ENCODE measurements at places on chromosomes 3 and 15.

DNA sequence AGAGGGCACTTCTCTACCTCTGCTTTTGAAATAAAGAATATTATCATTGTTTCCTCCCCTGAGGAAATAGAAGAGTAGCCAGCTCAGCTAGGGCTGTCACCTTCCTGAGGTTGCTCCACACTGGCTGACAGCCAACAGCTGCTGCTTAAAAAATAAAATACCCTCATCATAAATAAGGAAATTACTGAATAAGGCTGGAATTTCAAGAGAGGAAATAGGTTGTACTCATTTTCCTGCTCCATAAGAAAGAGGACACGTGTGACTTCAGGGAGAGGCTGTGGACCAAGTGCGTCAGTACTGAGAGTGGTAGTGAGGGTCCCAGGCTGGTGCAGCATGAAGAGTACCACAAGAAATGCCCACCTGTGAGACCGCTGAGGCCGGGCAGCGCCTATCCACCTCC, 8.1 kb upstream of the C2CD4B start:
- DNase-seq: no peak

- no peak for DNase-seq
Measured at GRCh38 chr3:169790687-169791429, 17.7 kb downstream of the MYNN start.

DNA sequence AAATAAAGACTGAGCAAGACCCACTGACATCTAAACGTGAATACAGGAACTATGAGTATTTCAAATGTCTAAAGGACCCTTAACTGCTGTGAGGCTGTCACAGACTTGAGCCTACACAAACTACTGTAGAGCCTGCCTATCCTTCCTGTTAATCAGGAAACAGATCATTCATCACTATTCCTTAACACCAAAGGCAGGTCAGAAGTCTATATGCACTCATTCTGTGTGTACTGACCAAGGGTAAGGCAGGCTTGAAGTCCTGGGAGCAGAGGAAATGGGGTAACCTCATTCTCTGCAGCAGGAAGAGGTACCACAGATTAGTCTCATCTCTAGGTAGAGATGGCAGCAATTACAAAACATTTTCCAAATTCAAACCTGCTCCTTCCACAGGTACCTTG, 30.7 kb downstream of the NPTN start:
- DNase-seq: no peak

DNA sequence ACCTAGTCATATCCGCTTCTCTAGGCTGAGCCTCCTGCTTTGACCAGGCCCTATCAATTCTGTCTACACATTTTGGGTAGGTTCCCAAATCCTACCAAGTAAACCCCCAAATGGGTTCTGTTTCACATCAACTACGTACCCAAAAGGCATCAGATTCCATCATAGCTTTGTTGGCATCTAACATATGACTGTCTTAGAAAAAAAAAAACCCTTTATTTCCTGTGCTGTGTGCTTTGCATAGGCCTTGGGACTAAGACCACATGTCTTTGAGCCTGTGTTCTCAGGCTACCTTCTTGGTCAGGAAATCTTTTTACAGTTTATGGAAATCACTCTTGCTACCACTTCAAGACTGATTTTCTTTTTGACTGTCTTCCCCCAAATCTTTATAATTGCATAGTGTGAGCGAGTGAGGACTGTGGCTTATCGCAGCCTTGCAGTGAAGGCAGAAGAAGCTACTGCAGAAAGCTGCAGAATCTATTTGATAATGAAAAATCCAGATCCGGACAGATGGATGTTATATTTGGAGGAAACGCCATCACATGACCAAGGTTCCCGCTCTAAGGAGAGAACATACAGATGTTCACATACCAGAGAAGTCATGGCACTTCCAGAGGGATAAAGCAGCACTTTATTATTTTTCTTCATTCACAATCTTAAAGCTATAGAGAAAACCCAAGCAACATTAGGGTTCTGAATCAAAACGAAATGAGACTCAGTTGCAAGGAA, 111.2 kb downstream of the EOMES start:
- no peak for DNase-seq

DNA sequence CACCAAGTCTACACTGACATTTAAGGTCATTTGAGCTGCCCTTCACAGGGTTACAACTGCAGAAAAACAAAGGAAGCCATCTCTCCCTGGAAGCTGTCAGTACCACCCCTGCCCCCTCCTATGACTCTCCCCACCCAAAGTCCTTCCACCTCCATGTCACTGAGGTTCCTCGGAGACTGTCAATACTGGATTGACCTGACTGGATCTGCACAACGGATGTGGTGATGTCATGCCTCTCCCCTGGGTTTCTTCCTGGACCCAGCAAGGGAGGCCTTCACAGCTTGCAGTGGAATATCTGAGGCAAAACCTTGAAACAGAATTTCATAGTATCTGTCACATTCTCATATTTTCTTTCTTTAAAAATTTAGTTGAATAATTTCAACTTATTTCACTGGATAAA, 153.5 kb downstream of the CLSTN2 start:
- DNase-seq: no peak

GRCh38 chr15:91278951-91279350, 178.9 kb downstream of the SV2B start:
- DNase-seq: no peak

DNA sequence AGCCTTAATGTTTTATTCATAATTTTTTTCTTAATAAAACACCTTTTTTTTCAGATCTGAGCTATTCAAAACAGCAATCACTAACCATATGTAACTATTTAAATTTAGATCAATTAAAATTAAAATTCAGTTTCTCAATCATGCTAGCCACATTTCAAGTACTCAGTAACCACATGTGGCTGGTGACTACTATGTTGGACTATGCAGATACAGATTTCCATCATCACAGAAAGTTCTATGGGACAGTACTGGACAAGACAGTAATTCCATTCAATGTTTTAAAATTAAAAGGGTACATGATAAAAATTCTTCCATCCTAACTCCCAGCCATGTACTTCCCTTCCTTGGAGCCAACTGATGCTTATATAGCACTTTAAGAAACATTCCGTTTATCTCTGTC, 119.3 kb downstream of the GLDN start:
- DNase-seq: no peak

DNA sequence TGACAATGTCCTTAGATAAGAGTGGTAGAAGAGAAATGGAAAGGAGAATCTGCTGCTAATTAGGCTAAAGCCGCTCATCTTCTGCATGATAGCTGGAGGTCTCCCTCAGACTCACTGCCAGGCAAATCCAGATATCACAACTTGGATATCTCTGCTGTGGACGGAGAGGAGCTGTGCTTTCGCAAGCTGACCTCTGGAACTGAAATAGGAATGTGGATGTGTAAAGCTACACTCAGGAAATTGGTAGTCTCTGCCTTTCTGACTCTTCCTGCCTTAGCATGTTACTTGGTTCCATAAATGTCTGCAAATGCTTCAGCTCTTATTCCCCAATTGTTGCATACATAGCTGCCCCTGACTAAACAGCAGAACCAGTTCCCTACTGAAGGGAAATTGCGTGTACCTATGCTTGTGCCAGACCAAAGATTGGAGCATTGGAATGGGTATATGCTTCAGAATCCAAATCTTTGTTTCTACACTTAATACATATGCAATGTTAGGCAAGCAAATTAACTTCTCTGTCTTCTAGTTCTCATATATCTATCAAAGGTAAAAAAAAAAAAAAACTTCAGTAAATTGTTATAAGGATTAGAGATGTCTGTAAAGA, 74.7 kb upstream of the ROBO2 start:
- no peak for DNase-seq

- DNase-seq: no peak
Measured at GRCh38 chr3:155553780-155554179, 191.1 kb downstream of the PLCH1 start.

- DNase-seq: peak; percentile 51
Measured at GRCh38 chr3:129824926-129825541, 68.5 kb downstream of the TMCC1 start.

GRCh38 chr15:101248274-101248673, 3.6 kb downstream of the CHSY1 start:
- DNase-seq: no peak

DNA sequence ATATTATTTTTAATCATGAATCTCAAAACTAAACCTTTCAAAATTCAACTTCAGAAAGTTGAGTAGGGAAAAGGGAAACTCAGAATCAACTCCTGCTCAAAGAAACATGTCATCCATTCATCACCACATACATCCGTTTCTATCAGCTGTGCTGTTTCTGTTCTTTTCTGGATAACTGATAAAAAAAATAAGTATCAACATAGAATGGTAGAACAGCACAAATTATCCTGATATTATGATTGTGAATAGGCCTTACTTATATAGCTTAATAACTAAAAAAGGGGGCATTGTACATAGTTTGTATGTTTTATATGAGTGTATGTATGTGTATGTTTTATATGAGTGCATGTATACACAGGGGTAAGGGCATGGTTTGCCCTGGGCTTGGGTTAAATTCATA, 3.1 kb downstream of the TM4SF1 start:
- DNase-seq: no peak

- DNase-seq: no peak
Measured at GRCh38 chr3:122691195-122691594, 10.6 kb downstream of the PARP14 start.

GRCh38 chr3:193761969-193762368, 169.0 kb downstream of the OPA1 start:
- DNase-seq: no peak

DNA sequence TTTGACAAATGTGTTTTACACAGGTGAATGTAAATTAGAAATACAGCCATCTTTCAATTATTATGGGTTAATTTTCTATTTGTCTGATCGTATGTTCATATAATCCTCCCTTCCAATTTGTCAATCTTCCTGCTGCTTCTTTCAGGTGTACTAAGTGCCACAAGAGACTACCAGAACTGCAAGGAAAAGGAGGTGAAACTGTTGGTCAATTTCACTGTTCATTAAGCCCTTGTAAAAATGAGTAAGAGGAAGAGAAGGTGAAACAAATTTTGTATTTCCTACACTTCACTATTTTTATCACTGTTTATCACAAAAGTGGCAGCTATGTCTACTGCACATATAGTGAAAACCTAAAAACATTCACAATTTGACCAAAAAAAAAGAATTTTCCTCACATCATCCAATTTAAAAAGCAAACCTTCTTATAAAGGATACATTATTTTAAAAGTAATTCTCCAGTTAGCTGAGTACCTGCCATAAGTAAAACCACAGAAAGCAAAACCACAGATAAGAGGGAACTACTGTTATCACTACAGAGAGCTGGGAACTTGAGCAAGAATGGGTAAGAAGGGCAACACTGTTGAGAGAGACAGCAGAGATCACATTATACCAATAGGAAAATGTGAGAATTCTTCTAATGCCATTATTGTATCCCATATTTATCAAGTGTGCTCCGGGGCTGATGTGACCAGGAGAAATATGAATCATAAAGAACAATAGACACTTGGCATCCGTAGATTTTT, 163.0 kb downstream of the TBC1D5 start:
- no peak for DNase-seq

- DNase-seq: no peak
Measured at GRCh38 chr3:99319961-99320360, 318.4 kb upstream of the COL8A1 start.

DNA sequence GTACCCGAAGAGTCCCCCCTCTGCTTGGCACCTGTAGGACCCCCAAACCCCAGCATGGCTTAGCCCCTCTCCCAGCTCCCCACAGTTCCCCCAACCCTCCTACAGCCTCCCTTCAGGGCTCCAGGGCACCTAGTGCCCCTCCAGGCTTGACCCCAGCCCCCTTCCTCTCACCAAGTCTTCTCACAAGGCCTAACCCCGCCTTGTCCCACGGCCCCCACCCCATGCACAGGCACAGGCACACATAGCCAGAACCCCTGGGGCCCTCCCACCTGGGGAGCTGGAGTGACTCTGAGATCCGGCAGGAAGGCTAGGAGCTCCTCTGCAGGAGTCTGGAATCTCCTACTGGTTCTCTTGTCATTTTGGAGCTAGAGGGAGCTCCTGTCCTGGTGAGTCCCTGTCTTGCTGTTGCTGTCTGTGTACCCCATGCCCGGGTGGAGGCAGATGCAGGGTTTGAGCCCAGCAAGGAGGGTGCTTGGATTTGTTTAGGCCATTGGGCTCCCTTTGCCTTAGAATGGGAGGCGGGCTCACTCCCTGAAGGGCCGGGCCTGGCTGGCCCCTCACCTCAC, 39.6 kb downstream of the KLF13 start:
- DNase-seq: no peak
